ENCODE measurements at places on chromosomes 6 and 20.

DNA sequence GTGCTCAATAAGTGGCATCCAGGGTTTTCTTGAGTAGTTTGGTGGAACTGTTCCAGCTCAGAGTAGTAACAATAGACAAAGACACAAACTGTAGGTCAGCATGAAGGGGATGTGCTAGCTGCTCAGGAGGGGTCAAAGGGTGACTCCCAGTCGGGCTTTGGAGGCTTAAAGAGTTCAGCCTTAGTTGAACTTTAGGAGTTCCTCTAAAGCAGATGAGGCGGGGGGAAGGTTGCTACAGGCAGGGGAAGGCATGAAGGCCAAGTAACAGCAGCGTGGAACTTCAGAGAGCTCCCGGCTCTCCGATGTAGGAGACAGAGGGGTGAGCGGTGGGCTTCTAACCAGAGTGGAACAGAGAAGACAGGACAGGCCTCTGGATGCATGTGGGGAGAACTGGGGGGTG lies 115.5 kb upstream of the CD93 start:
- no peak for DNase-seq

- no peak for DNase-seq
These were observed 224.7 kb downstream of the NRN1 start for GRCh38 chr6:5781966-5782556.

GRCh38 chr20:50399555-50399916 lies 110.6 kb upstream of the PTPN1 start:
- no peak for DNase-seq

DNA sequence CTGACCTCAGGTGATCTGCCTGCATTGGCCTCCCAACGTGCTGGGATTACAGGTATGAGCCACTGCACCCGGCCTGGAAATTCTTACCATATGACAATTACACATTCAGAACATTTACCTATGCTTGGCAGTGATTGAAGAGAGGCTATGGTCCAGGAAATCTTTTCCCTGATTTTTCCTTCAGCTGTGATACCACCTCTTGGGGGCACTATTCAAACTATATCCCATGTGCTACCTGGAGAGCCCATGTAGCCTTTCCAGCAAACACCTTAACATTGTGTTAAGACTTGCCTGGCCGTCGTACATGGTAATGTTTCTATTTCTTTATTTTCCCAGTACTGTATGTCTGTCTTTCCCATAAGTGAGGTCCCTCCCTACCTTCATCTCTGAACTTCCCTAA lies 61.7 kb upstream of the C20orf144 start:
- DNase-seq, result no peak

DNA sequence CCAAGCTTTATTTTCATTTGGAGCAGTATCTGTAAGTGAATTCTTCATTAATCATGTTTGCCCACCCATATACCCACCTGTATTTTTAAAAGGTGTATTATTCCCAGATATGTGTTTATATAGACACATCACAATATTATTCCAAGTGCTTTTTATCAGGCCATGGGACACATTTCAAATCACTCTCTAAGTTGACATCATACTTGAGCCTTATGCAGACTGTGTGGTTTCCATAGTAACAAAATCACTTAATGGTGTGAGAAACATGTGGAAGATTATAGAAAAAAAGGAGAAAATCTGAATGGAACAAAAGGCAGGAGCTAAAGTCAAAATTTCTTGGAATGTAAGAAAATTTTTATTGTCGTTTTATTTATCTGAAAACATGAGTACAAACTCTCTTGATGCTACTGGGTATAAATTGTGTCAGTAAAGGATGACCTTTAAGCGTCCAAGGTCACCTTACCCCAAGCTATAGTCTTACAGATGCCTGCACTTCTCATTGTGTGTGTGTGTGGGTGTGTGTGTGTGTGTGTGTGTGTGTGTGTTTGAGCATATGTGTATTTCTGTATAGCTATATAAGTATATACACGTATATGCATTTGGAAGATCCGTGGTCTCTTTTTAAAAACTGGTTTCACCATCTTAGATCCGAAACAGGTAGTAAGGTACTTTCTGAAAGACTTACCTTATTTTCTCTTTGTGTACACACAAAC lies 79.8 kb upstream of the CCN6 start:
- no peak for DNase-seq

- no peak for DNase-seq
These were observed 263.7 kb downstream of the BMP2 start for GRCh38 chr20:7031222-7031621.

DNA sequence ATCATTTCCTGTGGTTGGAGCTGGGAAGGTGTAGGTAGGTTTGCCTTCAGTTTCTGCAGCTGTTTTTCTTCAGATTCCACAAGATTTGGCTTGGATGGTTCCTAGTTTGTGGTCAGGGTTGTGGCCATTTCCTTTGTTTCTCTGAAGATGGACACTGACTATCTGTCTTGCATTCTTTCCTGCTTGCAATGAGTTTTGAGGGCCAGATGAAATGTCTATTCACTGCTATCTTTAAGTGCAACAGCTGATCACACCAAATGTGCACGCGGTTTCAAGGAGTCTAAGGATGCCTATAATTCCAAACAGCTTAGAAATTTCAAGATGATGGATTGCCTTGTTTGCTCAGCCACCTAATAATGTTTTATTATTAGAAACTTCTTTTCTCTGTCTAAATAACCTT lies 28.4 kb downstream of the IL20RA start:
- no peak for DNase-seq

- DNase-seq, result no peak
These were observed 218.7 kb upstream of the FERMT1 start for GRCh38 chr20:6341491-6341890.

DNA sequence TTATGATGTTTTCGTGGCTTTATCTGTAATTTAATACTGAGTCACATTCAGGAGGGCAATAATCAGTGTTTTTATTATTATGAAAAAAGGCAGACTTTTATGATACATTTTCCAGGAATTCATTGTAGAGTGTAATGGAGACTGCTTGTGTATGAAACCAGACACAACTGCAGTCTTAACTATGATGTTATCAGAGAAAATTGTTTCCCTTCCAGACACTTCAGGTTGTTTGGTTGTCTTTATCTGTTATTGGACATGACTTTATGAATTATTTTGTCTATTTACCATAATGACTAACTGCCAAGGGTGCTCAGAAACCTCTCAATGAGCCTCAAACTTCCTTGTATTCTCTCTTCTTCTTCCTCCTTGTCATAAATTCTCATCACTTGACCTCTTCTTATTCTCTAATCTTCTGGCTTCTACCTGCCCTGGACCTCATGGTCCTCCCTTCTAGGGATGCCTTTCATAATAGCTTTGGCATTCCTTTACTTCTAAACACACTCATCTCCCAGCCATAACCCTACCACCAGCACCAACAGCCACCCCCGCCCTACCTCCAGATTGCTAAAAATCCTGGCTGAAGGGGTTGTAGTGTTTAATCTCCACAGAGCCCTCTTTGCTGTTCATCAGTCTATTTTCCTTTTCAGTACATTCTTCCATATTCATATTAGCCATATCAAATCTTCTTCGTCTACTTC lies 492.5 kb downstream of the CDKAL1 start:
- DNase-seq, result no peak

DNA sequence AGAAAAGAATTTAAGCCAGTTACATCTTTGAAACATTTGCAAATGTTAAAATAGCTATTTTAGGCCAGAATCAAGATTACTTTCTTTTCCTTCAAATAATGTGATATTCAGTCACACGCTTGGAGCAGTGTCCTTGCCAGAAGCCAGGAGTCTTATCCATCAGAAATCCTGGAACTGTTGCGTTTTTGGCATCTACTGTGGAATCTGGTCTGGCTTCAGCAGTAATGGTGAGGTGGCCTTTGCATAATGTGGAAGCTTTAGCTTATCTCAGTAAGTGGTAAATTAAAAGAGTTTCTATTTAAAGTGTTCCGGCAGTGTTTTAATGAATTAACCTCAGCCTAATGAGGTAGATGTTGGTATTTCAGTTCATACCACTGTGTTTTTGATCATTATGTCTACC lies 97.6 kb downstream of the FIG4 start:
- no peak for DNase-seq
